ENCODE measurements at places on chromosomes 4 and X. TPM values are rescaled to one million over a fixed set of nuclear protein-coding genes. Genes with fewer than 3 reads are reported as not detected.

Gene CT45A10
- not detected for total RNA-seq

Gene ATOH1
- total RNA-seq = not detected

Gene MID1IP1
- total RNA-seq = 14.0 TPM

Gene TEX13C
- not detected for total RNA-seq

Gene HOPX
- not detected for total RNA-seq

Gene NLGN4X
- total RNA-seq = not detected

Gene SFRP2
- total RNA-seq = 0.26 TPM

Gene STATH
- total RNA-seq = not detected

GRCh38 chrX:38126179-38126578 lies 94.5 kb downstream of the SRPX start:
- H3K36me3 ChIP-seq = no peaks in the 10 kb centered on the region
- no peaks in the 10 kb centered on the region for H3K27me3 ChIP-seq
- no peak for DNase-seq
- H3K27ac ChIP-seq = no peak overlapping the region
- H3K4me1 ChIP-seq = no peaks in the 10 kb centered on the region

DNA sequence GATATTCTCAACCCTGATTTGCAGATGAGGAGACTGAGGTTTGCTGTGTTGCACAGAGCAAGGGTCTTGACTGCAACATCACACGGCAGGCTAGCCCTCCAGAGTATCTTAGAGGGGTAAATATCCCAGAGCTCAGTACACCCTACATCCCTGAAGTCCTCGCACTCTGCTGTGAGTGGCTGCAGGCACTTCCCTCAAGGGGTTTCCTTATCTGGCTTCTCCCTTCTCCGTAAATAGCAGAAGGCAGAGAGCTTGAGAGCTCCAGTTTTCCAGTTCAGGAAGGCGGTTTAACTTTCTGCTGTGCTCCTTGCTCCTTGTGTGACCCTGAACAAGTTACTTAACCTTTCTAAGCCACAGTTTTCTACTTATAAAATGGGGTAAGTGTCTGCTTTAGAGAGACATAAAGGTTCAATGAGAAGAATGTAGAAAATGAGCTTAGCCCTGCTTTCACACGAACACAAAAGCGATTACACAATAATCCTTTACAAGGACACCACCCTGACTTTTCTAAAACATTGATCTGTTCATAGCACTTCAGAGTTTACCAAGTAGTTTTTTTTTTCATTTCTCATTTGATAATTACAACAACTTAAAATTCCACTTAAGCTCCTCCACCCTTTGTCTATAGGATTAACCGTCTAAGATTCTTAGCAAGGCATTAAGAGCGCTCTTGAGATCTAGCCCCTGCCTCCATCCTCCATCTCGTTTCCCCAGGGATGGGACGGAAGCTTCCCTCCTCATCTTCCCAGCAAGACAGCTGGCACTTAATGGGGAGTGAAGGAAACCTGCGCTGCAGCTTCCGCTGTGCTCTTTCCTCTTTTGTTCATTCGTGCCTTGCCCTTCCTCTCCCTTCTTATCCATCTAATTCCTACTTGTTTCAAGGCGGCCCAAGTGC lies 68.4 kb downstream of the TAPT1 start:
- no peaks in the 10 kb centered on the region for H3K4me1 ChIP-seq
- no peaks in the 10 kb centered on the region for H3K36me3 ChIP-seq
- DNase-seq = no peak
- no peaks in the 10 kb centered on the region for H3K27me3 ChIP-seq
- H3K27ac ChIP-seq = no peak overlapping the region
- H3K4me3 ChIP-seq = no peak overlapping the region

GRCh38 chr4:169115897-169116254 lies 105.8 kb upstream of the CBR4 start:
- H3K4me3 ChIP-seq = no peak overlapping the region
- H3K36me3 ChIP-seq = no peaks in the 10 kb centered on the region
- no peaks in the 10 kb centered on the region for H3K27me3 ChIP-seq
- peak; percentile 67 for DNase-seq
- H3K4me1 ChIP-seq = no peaks in the 10 kb centered on the region

DNA sequence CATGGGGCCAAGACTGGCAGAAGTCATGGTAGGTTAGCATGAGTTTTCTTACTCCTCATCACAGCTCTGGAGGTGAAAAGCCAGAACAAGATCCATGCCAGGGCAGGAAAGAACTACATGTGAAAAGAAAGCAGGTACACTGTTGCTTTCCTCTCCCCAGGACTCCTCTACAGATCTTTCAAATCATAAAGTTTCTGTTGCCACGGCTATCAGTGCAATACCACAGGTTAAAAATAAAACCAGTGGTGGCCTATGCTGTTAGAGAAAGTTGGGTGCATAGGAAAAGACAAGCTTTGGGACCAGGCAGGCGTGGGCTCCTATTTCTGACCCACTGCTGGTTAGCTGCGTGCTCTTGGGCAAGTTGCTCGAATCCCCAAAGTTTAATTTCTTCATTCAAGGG lies 81.4 kb downstream of the SH3RF1 start:
- DNase-seq = no peak
- no peaks in the 10 kb centered on the region for H3K27me3 ChIP-seq
- H3K27ac ChIP-seq = no peak overlapping the region
- peaks cover 13% of the 10 kb centered on the region for H3K4me1 ChIP-seq

GRCh38 chr4:122341886-122342285 lies 36.9 kb upstream of the ADAD1 start:
- no peaks in the 10 kb centered on the region for H3K36me3 ChIP-seq
- H3K27ac ChIP-seq = no peak overlapping the region
- no peaks in the 10 kb centered on the region for H3K27me3 ChIP-seq

GRCh38 chr4:147864607-147865006 lies 132.7 kb downstream of the ARHGAP10 start:
- H3K27me3 ChIP-seq = no peaks in the 10 kb centered on the region
- H3K36me3 ChIP-seq = no peaks in the 10 kb centered on the region
- no peaks in the 10 kb centered on the region for H3K4me1 ChIP-seq
- no peak for DNase-seq

DNA sequence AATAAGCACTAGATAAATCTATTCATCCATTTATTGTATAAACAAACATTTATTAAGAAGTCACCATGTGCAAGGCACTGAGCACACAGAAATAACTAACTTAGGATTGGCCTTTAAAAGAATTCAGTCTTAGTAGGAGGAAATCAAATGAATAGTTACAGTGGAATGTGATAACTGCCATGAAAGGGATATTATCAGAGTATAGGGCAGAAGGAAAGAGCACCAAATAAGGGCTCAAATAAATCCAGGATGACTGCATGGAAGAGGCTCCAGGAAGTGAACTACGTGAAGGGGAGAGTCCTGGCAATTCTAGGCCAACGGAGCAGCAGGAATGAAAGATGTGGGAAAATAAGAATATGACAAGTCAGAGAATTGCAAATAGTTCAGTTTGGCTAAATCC lies 406.0 kb downstream of the INPP4B start:
- no peak overlapping the region for H3K4me3 ChIP-seq
- no peaks in the 10 kb centered on the region for H3K36me3 ChIP-seq
- no peaks in the 10 kb centered on the region for H3K4me1 ChIP-seq
- H3K27me3 ChIP-seq = no peaks in the 10 kb centered on the region

DNA sequence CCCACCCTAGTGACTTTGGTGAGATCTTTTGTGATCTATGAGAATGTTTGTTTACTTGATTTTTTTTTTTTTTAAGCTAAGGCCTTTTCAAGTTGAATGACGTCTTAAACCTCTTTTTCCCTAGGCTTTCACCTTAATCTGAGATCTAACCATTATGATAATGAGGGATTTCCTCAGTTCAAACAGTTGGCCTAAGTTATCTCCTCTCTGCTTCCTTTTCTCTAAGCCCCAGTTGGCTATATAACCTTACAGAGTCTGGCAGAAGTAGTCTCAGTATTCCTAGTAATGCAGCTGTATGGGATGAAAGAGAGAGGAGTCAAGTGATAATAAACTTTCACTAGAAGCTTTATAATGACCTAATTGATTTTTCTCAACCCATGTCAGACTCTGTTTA lies 99.0 kb downstream of the STIM2 start:
- no peaks in the 10 kb centered on the region for H3K4me1 ChIP-seq
- H3K36me3 ChIP-seq = no peaks in the 10 kb centered on the region
- no peak overlapping the region for H3K4me3 ChIP-seq
- H3K27me3 ChIP-seq = no peaks in the 10 kb centered on the region

DNA sequence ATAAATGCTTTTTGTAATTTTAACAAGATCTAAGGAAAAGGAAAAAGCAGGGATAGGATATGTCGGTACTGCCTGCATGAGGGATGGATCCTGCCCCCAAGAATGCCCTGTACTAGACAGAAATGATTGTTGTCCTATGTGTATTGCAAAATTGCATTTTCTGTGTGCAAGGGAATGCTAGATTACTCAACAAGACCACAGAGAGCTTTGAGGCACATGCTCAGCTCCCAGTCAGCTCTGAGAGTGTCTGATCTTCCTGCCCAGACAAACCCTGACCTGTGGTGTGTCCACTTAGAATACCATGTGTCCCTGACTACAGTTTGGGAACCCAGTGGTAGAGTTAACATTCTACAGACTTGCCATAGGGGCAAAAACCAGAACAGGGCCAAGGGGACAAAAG lies 129.2 kb upstream of the PAK3 start:
- H3K27me3 ChIP-seq = no peaks in the 10 kb centered on the region
- no peak for DNase-seq
- H3K36me3 ChIP-seq = no peaks in the 10 kb centered on the region
- H3K4me3 ChIP-seq = no peak overlapping the region
- no peaks in the 10 kb centered on the region for H3K4me1 ChIP-seq

GRCh38 chr4:386708-387105 lies 49.1 kb downstream of the ZNF141 start:
- H3K4me1 ChIP-seq = no peaks in the 10 kb centered on the region
- H3K36me3 ChIP-seq = no peaks in the 10 kb centered on the region
- no peak overlapping the region for H3K4me3 ChIP-seq
- H3K27me3 ChIP-seq = no peaks in the 10 kb centered on the region
- DNase-seq = no peak
- no peak overlapping the region for H3K27ac ChIP-seq

- H3K27me3 ChIP-seq = no peaks in the 10 kb centered on the region
- no peaks in the 10 kb centered on the region for H3K4me1 ChIP-seq
- H3K36me3 ChIP-seq = no peaks in the 10 kb centered on the region
- DNase-seq = no peak
- H3K27ac ChIP-seq = no peak overlapping the region
Observed at GRCh38 chr4:23484689-23485088, 405.2 kb downstream of the PPARGC1A start.

GRCh38 chr4:20895208-20895607 lies 194.9 kb downstream of the PACRGL start:
- H3K27me3 ChIP-seq = no peaks in the 10 kb centered on the region
- no peak overlapping the region for H3K27ac ChIP-seq
- no peaks in the 10 kb centered on the region for H3K4me1 ChIP-seq
- H3K36me3 ChIP-seq = no peaks in the 10 kb centered on the region
- no peak for DNase-seq
- no peak overlapping the region for H3K4me3 ChIP-seq

GRCh38 chr4:99843413-99843812 lies 26.8 kb downstream of the DAPP1 start:
- DNase-seq = no peak
- H3K27me3 ChIP-seq = no peaks in the 10 kb centered on the region
- no peaks in the 10 kb centered on the region for H3K4me1 ChIP-seq
- no peak overlapping the region for H3K27ac ChIP-seq
- H3K36me3 ChIP-seq = no peaks in the 10 kb centered on the region

- DNase-seq = no peak
- H3K36me3 ChIP-seq = no peaks in the 10 kb centered on the region
- H3K4me1 ChIP-seq = peaks cover 10% of the 10 kb centered on the region
- H3K27me3 ChIP-seq = no peaks in the 10 kb centered on the region
Observed at GRCh38 chr4:145935253-145936141, 3.1 kb downstream of the ZNF827 start.

- peaks cover 15% of the 10 kb centered on the region for H3K4me1 ChIP-seq
- H3K4me3 ChIP-seq = no peak overlapping the region
- peak; percentile 56 for DNase-seq
- H3K27ac ChIP-seq = peak overlapping the region; percentile 72
- H3K27me3 ChIP-seq = no peaks in the 10 kb centered on the region
Observed at GRCh38 chrX:154603438-154604430, 15.3 kb downstream of the CTAG1B start.

GRCh38 chr4:71163317-71163716 lies 169.9 kb downstream of the DCK start:
- H3K27ac ChIP-seq = no peak overlapping the region
- H3K27me3 ChIP-seq = no peaks in the 10 kb centered on the region
- no peak for DNase-seq
- no peak overlapping the region for H3K4me3 ChIP-seq
- no peaks in the 10 kb centered on the region for H3K36me3 ChIP-seq

DNA sequence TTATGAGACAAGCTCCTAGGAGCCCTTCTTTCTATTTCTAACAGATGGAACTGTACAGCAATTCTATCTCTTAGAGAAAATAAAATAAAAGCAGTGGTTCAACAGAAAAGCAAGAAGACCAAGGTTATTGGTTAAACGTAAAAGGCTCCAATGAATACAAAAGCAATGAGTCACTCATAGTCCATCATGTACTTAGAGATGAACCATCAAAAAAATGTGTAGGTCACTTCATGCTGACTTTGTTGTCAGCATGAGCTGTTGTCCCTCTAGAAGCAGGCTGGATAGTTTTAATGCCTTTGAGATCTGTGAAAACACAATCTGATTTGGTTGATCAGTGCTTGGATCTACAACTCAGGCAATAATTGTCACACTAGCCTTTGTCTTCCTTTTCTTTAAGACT lies 378.6 kb upstream of the ANXA10 start:
- no peaks in the 10 kb centered on the region for H3K4me1 ChIP-seq
- DNase-seq = no peak
- no peaks in the 10 kb centered on the region for H3K36me3 ChIP-seq
- no peaks in the 10 kb centered on the region for H3K27me3 ChIP-seq

GRCh38 chr4:111960241-111960667 lies 185.0 kb upstream of the FAM241A start:
- no peak overlapping the region for H3K27ac ChIP-seq
- H3K27me3 ChIP-seq = no peaks in the 10 kb centered on the region
- no peak overlapping the region for H3K4me3 ChIP-seq
- no peaks in the 10 kb centered on the region for H3K4me1 ChIP-seq
- no peaks in the 10 kb centered on the region for H3K36me3 ChIP-seq

GRCh38 chrX:100081503-100081902 lies 328.6 kb downstream of the PCDH19 start:
- H3K27ac ChIP-seq = no peak overlapping the region
- no peak for DNase-seq
- no peaks in the 10 kb centered on the region for H3K36me3 ChIP-seq
- H3K4me3 ChIP-seq = no peak overlapping the region
- H3K4me1 ChIP-seq = no peaks in the 10 kb centered on the region
- H3K27me3 ChIP-seq = no peaks in the 10 kb centered on the region

- no peak overlapping the region for H3K4me3 ChIP-seq
- no peaks in the 10 kb centered on the region for H3K36me3 ChIP-seq
- no peaks in the 10 kb centered on the region for H3K27me3 ChIP-seq
- no peaks in the 10 kb centered on the region for H3K4me1 ChIP-seq
- no peak for DNase-seq
Observed at GRCh38 chr4:125891597-125892258, 577.0 kb downstream of the FAT4 start.

GRCh38 chrX:38970845-38971244 lies 169.6 kb downstream of the MID1IP1 start:
- no peaks in the 10 kb centered on the region for H3K4me1 ChIP-seq
- no peaks in the 10 kb centered on the region for H3K36me3 ChIP-seq
- H3K27me3 ChIP-seq = no peaks in the 10 kb centered on the region
- DNase-seq = no peak
- H3K4me3 ChIP-seq = no peak overlapping the region
